Right ventricle myocardium inferior (tissue), 1 donor: ENCODE measurements at places on chromosomes 1 and 21. TPM values are rescaled to one million over a fixed set of nuclear protein-coding genes. Genes with fewer than 3 reads are reported as not detected.
A peak's percentile ranks its signal among the peaks of the same experiment; 100 is the strongest.

DNA sequence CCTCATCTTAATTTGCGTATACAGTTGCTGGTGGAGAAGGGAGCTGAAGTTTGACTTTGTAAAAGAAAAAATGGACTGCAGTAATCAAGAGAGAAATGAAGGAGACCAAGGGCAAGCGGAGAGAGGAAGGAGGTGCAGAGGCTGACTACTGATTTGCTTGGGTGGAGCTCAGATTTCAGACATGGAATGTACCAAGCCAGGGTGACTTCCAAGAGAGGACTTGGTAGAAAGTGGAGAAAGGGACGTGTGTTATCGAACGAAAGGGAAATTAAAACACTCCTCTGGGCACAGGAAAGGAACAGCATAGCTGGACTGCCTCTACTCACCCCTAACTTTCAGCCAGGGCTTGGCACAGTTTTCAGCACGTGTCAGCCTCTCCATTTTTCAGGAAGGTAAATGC lies 15.1 kb upstream of the HEATR1 start:
- no peak for DNase-seq

Gene DCST1
- total RNA-seq: not detected

Gene TINAGL1
- 273 TPM for total RNA-seq

DNA sequence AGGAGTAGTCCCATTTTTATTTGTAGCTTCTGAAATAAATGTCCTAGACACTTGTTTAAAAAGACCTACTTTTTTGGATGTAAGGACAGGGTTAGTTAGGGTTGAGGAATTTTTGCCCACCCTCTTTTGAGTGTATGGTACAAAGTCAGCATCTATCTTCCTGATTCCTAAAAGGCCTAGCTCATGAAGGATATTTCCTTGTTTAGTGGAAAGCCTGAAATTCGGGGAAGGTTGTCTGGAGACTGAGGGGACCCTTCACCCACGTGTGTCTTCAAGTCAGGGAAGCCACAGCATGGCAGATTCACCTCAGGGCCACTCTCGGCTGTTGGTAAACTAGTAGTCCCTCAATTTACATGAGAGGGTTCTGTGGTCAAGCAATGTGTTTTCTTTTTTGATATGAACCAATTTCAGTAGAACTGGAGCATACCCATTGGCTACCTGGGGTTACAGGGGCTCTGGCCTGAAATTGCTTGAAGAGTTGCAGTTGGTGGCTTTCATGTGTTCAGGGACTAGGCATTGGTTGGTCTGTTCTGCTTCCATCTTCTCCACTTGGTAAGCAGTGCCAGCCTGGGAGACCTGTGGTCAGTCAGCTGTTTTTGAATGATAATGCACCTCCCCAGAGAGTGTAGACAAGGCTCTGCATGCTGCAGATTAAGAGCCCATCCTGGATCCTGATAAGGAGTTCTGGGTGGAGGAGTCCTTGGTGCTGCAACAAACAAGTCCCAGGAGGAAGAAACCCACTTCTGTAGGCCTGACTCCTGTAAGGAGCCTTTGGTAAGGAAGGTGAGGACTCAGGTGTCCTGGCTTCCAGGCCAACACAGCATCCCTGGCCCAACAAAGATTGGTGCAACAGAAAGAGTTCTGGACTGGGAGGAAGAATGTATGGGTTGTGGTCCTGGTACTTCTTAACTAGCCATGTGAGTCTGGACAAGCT lies 6.3 kb downstream of the BTG2 start:
- no peak for DNase-seq

- no peak for DNase-seq
Observed at GRCh38 chr1:23124259-23125026, 44.2 kb downstream of the LUZP1 start.

DNA sequence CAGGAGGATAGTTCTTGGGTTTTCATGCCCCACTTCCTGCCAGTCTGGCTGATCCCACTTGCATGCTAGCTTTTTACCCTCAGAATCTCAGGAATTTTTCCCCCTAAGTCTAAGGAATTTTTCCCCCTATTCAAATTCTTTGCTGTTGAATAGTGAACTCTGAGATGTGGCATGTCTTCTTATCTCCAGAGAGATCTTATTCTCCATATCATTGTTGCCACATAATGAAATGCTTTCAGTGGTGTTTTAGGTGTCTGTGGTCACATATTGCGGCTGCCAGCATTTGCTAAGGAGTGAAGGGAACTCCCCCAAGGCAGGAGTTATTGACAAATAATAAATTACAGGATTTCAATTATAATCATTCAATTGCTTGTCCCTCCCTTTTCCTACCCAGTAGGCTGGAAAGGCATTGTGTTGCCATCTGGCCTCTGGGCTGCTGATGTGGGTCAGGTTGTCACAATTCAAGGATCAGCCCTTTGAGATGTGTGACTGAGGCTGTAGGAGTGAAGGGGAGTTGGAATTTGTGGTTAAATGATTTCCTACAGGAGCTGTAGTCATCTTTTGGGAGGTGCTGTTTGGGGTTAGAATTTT lies 3.9 kb upstream of the FLG start:
- no peak for DNase-seq

Gene PGLYRP4
- total RNA-seq: not detected

- DNase-seq: no peak
Observed at GRCh38 chr1:22712502-22713271, 2.0 kb downstream of the EPHB2 start.

- DNase-seq: no peak
Observed at GRCh38 chr1:205537386-205538018, 33.0 kb downstream of the CDK18 start.

Gene SHE
- total RNA-seq: 11.3 TPM

DNA sequence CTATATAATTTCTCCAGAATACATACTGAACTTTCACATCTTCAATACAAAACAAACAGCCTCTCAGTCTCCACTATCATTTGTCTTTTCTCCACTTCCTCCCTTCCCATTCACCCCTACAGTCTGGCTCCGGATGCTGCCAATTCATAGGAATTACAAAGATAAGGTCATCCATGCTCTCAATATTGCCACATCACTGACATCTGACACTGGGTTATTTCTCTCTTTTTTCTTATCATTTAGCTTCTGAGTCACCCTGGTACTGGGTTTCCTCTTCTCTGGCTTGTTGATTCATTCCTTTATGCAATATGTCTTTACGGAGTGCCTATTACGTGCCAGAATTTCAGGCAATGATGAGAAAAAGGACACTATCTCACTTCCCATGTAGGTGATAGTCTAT lies 3.1 kb upstream of the SH3BP5L start:
- no peak for DNase-seq

DNA sequence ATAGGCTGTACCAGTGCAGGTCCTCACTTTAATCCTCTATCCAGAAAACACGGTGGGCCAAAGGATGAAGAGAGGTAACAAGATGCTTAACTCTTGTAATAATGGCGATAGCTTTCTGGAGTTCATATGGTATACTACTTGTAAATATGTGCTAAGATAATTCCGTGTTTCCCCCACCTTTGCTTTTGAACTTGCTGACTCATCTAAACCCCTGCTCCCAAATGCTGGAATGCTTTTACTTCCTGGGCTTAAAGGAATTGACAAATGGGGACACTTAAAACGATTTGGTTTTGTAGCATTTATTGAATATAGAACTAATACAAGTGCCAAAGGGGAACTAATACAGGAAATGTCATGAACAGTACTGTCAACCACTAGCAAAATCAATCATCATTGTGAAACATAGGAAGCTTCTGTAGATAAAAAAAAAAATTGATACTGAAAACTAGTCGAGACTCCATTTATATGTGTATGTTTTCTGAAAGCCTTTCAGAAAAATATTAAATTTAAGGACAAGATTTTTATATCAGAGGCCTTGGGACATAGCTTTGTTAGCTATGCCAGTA lies 7.0 kb downstream of the SOD1 start:
- no peak for DNase-seq

Gene FALEC
- total RNA-seq: not detected

Gene ISG20L2
- total RNA-seq: 13.1 TPM

Gene MSH4
- 0.35 TPM for total RNA-seq

DNA sequence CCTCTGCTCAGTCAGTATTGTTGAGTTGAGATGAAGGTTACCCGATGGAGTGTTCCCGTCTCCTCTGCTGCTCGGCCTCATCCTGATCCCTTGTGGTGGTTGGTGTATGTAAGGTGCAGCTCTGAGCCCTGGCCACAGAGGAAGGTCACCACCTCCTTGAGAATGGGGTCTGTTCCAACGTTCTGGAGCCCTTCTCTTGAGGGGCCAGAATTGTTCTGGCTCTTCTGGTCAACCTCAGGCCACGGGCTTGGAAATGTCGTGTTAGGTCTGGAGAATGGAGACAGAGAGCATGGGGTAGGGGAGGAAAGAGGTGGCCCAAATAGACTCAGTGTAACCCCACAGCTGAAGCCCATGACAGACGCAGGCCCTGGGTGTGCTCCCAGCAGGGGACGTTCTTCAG lies 62.3 kb upstream of the ETV3 start:
- no peak for DNase-seq

GRCh38 chr1:21032741-21033140 lies 144.0 kb downstream of the EIF4G3 start:
- no peak for DNase-seq

Gene PANK4
- 46.4 TPM for total RNA-seq

Gene NBPF12
- 2.7 TPM for total RNA-seq

DNA sequence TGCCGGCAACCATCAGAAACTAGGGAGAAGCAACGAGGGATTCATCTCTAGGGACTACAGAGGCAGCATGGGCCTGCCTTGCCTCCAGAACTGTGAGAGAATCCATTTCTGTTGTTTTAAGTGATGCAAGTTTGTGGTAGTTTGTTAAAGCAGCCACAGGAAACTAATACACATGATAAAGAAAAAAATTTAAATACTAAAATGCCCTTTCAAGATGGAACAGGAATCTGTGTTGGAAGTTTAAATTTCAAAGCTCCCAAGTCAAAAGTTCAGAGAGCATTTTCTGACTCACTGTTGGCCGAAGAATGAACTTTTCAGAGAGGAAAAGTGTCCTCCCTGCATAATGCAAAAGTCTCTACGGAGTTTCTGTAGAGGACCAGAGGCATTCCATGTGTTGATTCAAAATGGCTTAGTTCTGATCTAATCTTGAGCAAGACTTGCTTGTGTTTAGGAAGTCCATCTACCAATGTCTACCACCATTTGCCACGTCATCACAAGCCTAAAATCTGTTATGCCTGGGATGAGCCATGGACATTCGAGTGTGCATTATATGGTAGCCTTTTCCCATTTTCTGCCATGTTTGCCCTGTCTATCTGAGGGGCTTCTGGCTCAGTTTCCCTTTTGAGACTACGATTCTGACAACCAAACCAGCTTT lies 22.4 kb upstream of the ARHGAP29 start:
- DNase-seq: no peak

DNA sequence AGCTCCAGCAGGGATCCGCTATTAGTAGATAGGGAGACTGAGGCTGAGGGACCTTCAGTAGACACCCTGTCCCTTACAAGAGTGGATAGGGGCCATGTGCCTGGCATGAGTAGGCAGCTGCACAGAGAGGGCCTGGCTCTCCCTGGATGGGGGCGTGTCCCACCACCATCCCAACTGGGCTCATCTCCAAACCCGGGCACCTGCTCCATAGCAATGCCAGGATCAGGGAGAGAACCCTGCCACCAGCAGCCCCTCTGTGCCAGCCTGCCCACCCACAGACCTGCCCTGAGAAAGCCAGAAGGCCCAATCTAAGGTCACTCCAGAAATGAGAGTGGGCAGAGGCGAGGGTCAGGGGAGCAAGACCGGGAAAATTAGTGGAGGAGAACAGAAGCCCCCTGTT lies 121.3 kb downstream of the GRIK3 start:
- DNase-seq: no peak

Gene KCNJ6
- not detected for total RNA-seq

GRCh38 chr1:214670098-214670497 lies 67.1 kb downstream of the CENPF start:
- no peak for DNase-seq

Gene ECE1
- 49.3 TPM for total RNA-seq

Gene NPPA
- 8.2 TPM for total RNA-seq

- DNase-seq: no peak
Observed at GRCh38 chr1:204495078-204495753, 611 bp upstream of the PIK3C2B start.

GRCh38 chr1:194104247-194104844 lies 917.9 kb upstream of the B3GALT2 start:
- DNase-seq: no peak

Gene CR2
- not detected for total RNA-seq

Gene RGS4
- total RNA-seq: 0.92 TPM

DNA sequence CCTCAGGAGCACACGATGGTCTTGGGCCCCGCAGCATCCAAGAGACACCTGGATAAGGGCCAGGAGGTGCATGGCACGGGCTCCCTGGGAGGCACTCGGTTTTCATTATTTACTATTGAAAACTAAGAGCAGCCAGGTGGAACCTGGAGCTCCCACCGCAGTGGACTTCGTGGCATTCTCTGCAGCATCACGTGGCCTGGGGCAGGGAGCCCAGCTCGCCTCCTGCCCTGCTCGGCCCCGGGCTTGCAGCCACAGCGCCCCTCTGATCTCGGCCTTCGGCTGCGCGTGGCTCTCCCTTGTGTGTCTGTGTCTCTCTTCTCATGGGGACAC lies 121.6 kb downstream of the SIK1 start:
- peak; percentile 35 for DNase-seq

- DNase-seq: no peak
Observed at GRCh38 chr1:213828867-213829266, 158.9 kb upstream of the PROX1 start.
